ENCODE measurements at places on chromosomes 3 and 15.

DNA sequence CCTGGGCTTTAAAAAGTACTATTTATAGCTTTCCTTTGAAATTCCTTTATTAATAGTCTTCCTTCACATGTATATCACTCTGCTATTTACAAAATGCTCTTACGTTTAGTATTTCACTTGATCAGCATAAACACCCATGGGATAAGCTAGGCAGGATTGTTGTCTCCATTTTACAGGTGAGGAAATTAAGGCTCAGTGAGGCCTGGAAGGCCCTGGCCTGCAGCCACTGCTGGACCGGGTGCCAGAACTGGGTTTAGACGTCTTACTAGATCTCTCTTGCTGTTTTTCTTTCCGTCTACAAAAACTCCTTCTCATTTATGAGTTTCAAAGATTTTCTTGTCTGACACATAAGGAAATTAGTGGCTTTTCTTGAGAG, 236.4 kb downstream of the LPP start:
- no peak for DNase-seq

DNA sequence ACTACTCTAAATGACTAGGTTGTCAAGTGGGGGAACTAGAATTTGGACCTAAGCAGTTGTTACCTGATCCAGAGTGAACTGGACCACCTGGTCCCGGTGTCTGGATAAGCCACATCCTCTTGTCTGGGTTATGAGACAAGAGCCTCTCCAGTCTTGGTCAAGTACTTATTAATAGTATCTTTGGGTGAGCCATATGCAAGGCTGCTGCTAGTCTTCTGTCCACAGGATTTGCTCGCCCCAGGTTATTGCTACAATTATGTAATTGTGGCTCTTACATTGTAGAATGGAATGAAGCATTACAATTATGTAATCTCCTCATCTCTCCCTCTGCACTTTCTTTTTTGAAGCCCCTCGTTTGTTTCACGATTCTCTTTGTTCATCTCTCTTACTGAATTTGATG, 24.0 kb upstream of the AGBL1 start:
- DNase-seq = no peak

- DNase-seq = no peak
Measured at GRCh38 chr3:152276681-152277080, 8.0 kb downstream of the MBNL1 start.

DNA sequence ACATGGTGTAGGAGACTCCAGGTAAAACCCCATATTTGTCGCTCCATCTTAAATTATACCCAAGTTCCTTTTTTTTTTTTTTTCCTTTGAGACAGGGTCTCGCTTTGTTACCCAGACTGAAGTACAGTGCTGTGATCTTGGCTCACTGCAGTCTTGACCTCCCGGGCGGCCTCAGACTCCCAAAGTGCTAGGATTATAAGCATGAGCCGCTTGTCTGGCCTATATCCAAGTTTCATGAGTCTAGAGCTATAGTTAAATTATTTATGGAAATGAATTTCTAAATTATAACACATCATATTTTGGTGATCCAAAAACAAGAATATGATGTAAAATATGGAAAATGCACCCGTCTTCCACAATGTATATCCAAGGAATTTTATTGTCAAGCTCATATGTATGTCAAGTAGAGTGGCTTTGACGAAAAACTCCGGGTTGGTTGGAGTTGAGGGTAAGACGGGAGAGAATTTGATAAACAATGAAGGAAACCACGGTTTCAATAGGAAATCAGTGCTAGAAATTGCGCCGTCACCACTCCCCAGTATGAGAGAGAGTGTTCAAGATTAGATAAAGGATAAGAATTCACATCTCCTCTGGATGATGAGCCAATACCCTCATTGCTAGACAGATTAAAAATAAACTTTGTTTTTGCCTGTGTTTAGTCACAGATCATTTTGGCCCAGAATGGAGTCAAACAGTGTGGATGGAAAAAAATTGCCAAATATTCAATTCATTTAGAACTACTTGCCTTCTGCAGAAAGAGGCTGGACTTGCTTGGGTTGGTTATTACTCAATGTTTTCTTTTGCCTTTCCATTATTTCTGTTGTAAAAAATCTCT, 209.2 kb upstream of the NR2F2 start:
- DNase-seq = no peak

Data from HCT116 (cell line).